Neuronal stem cell (in vitro differentiated cells): ENCODE measurements at places on chromosomes 16 and 17.

DNA sequence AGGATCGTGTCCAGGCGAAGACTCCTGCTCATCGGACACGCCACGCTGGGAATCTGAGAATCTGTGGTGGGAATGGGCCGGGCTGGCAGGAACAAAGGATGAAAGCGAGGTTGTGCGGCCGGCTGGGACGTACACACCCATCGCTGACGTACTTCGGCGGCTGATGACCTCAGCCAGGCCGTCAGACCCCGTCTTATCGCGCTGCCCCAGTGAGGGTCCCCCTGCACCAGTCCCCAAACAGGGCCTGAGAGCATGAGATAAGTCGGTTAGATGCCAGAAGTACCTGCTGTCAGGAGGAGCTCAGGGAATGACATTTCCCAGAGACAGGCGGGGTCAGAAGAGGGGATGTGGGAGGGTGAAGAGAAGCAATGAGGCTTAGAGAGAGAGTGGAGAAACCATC is 16.0 kb upstream of the SP6 start:
- DNase-seq: no peak

GRCh38 chr17:78332991-78333390 is 26.9 kb downstream of the SOCS3 start:
- DNase-seq: no peak

- no peak for DNase-seq
Measured at GRCh38 chr17:30323895-30324319, 9.9 kb downstream of the TMIGD1 start.

- DNase-seq: no peak
Measured at GRCh38 chr17:58974354-58974753, 132.3 kb downstream of the TRIM37 start.

DNA sequence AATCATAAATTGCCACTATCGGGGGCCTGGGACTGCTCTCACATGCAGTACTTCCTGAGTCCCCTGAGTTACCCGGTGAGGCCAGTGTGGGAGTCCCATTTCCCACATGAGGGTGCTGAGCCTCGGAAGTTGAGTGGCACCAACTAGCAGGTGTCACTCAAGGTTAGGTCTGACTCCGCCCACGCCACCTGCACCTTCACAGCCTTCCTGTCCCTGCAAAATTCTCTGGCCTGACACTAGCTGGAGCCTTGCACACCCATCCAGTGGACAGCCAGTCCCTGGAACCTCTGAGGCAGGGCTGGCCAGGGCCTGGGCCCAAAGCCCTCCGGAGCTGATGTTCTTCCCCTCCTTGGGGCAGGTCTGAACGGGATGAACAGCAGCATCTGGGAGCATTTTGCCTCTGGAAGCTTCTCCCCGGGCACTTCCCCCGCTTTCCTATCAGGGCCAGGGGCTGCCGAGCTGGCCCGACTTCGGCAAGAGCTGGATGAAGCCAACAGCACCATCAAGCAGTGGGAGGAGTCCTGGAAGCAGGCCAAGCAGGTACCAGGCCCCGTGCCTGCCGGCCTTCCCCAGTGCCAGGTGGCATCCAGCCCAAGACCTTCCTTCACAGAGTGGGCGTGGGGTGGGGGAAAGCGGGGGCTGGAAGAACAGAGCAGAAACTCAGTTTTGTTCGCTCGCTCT is 21.9 kb downstream of the UNC13D start:
- DNase-seq: no peak

- DNase-seq: no peak
Measured at GRCh38 chr17:71936977-71937376, 183.8 kb upstream of the SOX9 start.

DNA sequence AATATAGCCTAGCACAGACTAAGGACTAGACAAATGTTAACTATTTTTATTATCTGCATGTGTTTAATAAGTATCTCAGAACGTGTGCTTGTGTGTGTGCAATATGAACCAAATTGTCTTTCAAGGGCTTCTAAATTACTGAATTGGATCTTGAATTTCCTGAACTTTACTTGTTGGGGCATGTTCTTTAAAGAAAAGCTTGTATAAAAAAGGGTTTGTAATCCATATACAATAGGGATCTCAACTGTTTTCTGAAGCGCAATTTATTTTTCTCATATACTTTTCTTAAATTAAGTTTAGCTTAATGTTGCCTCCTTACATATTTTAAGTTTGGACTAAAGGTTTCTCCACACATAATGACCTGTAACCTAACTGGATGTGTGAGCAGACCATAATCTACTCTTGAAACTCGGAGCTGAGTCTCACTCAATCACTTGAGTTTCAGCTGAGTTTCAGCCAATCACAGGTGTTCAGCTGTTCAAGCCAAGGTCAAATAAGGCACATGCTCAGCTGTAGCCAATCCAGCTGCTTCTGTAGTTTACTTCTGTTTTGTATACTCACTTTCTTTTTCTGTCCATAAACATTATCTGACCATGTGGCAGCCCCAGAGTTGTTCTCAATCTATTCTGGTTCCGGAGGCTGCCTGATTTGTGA is 72.3 kb downstream of the CDK5R1 start:
- DNase-seq: no peak
